Fibroblast of mammary gland (primary cell): ENCODE measurements at places on chromosomes 5 and 9.
A peak's percentile ranks its signal among the peaks of the same experiment; 100 is the strongest.

DNA sequence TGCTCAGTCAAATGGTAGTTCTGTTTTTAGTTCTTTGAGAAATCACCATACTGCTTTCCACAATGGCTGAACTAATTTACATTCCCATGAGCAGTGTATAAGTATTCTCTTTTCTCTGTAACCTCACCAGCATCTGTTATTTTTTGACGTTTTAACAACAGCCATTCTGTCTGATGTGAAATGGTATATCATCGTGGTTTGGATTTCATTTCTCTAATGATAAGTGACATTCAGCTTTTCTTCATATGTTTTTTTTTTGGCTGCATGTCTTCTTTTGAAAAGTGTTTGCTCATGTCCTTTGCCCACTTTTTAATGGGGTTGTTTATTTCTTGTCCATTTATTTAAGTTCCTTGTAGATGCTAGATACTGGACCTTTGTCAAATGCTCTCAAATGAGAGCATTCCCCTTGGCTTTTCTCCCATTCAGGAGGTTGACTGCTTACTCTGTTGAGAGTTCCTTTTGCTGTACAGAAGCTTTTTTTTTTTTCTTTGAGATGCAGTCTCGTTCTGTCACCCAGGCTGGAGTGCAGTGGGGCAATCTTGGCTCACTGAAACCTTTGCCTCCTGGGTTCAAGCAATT lies 58.7 kb upstream of the RGMB start:
- no peak for DNase-seq

DNA sequence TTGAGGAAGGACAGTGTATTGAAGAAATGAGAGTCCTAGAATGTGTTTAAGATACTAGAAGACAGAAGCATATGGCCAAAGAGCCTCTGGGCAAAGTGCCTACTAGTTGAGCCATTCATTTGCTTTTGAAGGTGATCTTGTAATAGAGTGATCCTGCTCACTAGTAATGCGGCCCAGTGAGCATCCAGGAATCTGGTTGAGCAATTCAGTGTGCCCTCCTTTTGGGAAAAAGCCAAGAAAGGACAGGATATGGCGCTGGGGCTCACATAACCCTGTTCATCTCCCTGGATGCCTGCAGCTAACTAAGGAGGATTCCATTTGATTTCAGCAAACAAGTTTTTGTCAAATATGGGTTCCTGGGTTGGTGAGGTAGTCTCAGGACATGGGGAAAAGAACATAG lies 16.3 kb downstream of the ADAM19 start:
- peak; percentile 89 for DNase-seq

DNA sequence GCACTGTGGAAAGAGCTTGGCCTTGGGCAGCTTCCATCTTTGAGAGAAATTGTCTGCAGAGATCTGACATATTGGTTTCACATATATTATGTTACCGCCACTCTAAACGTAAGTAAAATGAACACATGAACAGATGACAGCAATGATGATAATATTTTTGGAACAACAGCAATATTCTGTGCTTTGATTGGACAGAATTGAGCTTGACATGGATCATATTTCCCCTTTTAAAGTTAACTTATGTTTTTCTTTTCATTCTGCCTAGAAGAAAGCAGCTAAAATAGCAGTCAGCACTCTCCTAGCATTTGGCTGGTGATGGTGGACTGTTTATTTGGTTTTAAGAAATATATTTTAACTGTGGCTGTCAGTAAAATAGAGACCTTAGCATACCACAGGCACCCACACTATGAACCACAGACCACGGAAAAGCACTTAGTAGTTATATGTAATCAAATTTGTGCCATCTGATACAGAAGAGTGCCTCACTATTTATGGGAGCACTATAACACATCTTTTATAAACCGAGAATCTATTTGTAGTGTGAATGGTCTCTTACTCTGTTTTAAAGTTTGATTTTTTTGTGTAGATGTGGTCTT lies 1.8 kb upstream of the CFAP95 start:
- no peak for DNase-seq

DNA sequence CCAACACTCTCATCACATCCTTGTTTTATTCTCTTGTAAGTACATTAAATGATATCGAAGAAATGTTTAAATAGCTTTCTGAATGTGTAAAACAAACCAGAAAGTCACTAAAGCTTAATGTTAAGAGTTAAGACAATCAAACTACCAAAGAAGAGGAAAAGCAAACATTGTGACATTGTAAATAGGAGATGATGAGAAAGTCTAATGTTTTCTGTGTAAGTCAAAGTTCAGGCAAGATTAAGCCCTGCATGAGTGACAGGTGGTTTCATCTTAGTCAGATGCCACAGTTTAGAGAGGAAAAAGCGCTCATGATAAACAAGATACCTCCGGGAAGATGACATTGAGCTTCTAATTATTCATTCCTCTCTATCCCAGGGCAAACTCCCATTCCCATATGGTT lies 50.9 kb upstream of the PHYKPL start:
- DNase-seq: no peak

GRCh38 chr9:122218935-122219855 lies 9.6 kb downstream of the LHX6 start:
- DNase-seq: no peak

GRCh38 chr9:74379718-74380117 lies 117.4 kb upstream of the RORB start:
- DNase-seq: peak; percentile 19

DNA sequence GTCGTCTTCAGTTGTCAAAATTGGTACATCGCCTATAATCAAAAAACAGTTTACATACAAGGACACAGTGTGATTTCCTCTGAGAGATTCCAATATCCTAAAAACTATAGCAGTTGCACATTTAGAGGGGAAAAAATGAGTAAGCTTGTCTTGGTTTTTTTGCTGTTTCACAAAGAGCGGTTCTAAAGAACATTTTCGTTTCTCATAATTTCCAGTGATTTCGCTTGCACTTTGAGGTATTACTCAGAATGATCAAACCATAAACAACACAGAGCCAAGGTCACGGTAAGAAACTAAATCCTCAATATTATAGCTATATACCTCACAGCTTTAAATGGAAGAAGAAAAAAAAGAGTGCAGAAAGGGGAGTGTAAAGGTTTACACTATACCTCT lies 861 bp downstream of the MTX3 start:
- DNase-seq: peak; percentile 24

DNA sequence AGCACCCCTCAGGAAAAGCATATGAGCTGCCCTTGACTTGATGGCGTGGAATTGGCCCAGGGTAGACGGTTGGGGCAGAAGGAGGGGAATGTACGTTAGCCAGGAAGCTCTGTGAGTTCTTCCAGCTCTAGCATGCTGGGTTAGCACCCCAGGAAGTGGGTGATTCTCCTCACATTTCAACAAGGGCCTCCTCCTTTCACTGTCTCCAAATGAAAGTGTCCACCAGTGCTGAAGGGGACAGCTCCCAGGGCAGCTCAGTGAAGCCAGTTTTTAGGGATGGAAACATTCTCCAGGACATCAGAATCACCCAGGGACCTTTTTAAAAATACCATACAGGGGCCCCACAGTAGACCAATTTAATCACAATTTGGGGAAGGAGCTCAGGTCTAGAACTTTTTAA lies 17.2 kb upstream of the AFAP1L1 start:
- DNase-seq: peak; percentile 23
